SIG-M5 (cell line): ENCODE measurements at places on chromosomes 16 and 17.

GRCh38 chr17:62781356-62781755, 26.8 kb downstream of the MARCHF10 start:
- DNase-seq = no peak

DNA sequence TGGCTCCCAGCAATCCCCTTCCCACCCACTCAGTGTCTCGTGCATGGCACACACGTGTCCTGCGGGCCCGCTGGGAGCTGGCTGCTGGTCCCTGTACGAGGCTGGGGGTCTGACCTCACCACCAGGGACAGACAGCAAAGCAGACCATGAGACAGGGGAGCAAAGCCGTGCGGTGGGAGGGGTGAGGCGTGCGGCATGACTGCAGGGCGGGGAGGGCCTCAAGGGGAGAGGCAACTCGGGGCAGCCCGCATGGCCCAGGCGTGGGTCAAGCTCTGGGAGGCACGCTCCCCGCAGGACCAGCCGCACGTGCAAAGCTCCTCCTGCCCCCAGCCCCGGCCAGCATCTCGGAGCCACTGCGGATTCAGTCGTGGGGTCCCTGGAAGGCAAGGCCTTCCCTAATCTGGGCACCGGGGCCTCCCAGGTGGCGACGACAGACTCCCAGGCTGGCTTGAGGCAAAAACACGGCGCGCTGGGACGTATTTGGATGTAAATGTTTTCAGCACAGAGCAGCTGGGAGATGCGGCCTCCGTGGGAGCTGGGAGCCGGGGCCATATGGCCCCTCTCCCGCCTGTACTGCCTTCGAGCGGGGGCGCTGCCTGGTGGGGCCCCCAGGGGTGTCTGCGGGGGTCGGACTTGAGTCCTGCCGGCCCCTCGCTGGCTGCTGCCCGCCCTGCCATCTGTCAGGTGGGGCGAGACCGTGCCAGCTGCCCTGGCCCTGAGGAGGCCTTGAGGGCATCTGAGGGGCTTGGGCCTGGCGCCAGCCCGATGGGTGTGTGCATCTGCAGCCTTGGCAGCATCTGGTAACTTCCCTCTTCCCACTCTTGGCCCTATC, 12.2 kb upstream of the CBFA2T3 start:
- DNase-seq = no peak

- no peak for DNase-seq
Observed at GRCh38 chr16:31487071-31487719, 4.3 kb downstream of the SLC5A2 start.

DNA sequence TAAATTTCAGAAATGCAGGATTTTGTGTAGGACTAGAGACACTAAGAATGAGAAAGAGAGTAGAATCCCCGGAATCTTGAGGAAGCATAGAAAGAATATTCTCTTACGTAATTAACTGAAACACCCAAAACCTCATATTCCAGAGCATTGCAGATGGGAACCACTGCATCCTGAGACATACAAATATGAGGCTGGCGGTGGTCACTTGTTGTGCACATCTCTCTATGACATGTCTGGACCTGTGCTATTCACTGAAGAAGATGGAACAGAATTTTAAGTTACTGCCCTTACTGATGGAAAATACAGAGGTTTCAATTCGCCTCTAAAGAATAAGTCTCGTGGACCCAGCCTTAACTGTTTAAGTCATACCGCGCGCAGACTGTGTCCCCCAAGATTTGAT, 806 bp downstream of the RAD51C start:
- no peak for DNase-seq

DNA sequence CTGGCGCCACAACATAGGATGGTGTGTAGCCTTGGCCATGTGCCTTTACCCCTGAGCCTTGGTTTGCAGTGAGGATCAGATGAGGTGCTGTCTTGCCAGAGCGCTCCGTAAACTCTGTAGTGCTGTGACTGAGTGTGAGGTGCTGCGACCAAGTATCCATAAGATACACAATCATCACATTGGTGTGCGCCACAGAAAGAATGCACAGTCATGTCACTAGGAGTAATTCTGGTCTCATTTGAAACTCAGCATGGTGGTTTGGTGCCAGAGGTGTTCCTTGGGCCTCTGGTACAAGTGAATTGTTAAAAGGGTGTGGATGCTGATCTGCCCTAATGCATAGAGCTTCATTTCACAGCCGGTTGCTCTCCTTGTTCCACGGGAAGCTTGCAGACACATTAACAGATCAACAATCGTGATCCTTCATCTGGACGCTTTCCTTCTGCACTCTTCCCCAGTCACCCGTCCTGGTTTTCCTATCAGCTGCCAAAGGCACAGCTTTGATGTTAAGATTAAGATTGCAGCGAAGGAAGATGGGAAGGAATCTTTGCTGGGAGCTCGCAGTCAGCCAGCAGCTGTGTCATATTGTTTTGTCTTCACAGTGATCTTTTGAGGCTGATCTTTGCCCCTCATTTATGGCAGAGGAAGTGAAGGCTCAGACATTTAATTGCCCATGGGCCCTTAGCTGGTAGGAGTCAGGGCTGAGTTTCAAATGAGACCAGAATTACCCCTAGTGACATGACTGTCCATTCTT, 79.1 kb downstream of the KSR1 start:
- DNase-seq = no peak

- no peak for DNase-seq
Observed at GRCh38 chr16:80702696-80703095, 101.7 kb downstream of the CDYL2 start.

DNA sequence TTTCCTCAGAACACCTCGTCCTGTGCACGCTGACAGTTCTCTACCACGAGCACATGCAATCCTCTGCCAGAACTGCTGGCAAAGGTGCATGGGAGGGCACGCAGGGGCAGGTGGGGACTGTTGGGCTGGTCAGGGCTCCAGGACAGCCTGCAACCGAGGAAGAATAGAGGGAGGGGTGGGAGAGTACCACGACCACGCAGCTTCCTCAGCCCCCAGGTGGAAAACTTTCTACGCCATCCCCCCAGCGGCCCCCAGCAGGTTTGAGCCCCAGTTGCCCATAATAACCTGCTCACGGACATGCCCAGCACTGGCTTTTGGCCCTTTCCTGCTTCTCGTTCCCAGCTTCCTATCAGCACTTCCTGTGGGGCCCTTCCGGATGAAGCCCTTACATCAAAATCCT, 199.3 kb downstream of the C16orf95 start:
- no peak for DNase-seq

GRCh38 chr17:39823407-39824054, 40.6 kb downstream of the IKZF3 start:
- DNase-seq = no peak

DNA sequence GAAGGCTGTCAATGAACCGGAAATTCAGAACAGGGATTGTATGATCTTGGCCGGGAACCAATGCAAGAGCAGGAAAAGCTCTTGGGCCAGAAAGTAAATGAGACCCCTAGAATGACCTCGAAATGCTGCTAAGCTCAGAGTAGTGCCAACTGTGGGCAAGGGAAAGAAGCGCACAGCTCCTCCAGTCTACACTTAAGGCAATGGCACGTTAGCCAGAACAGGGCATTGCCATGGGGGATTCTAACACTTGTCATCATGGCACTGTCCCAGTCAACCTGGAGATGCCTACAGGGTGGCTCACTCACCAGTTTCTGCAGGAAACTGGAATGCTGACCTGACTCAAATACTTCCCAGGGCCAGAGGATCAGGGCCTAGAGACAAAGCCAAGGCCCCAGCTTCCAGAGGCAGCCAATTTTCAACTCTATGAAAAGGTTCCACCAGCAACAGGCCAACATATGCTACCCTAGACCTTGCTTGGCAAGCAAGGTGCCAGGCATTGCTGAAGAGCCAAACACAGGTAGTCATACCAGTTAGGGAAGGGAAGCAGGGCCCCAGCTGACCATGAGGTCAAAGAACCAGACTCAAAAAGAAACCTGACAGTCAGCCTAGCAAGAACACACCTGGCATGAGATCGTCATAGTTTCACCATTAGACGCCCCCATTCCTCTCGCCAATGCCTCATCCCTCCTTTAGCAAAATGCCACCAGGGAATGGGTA, 34.9 kb downstream of the ARHGAP17 start:
- DNase-seq = no peak

GRCh38 chr16:65121870-65122723, at the start of gene CDH11:
Gene CDH11 (minus strand): TSS chr16:65122063. CDS start chr16:65004869, 117,194 bp downstream.
- DNase-seq = no peak

GRCh38 chr16:56068314-56068713, 123.0 kb upstream of the GNAO1 start:
- DNase-seq = no peak

DNA sequence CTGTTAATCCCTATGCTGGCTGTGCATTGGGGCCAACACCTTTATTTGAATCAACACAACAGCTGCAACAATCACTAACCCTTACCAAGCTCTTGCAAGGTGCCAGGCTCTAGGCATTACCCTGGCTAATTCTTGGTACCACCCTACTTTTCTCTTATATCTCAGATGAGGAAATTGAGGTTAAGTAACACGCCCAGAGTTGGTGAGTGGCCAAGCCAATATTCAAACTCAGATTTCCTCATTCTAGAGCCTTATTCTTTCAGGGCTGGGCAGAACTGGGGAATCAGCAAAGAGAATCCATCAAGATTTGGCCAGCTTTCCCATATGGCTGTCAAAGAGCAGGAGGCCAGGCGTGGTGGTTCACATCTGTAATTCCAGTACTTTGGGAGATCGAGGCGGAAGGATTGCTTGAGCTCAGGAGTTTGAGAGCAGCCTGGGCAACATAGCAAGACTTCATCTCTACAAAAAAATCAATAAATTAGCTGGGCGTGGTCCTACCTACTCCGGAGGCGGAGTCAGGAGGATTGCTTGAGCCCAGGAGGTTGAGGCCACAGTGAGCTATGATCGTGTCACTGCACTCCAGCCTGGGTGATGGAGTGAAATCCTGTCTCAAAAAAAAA, 23.7 kb downstream of the ARSG start:
- DNase-seq = no peak

DNA sequence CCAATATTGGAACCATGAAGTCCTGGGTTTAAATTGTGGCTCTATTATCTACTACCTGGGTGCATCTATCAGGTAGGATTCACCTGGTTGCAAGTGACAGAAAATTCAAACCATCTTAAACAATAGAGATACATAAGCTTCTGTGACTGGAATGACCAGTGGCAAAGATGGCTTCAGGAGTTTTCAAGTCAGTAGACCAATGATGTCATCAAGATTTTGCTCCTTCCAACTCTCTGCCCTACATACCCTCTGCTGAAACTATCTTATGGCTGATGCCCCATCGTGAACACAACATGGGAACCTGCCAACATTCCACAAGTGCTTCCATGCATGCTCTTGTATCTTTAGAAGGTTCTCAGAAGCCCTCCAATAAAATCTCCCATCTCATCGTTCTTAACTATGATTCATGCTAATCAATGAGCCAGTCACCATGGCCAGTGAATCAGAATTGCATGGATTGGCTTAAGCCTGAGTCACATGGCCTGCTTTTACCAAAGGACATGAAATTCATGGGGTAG, 180.9 kb downstream of the GRIN2A start:
- no peak for DNase-seq

DNA sequence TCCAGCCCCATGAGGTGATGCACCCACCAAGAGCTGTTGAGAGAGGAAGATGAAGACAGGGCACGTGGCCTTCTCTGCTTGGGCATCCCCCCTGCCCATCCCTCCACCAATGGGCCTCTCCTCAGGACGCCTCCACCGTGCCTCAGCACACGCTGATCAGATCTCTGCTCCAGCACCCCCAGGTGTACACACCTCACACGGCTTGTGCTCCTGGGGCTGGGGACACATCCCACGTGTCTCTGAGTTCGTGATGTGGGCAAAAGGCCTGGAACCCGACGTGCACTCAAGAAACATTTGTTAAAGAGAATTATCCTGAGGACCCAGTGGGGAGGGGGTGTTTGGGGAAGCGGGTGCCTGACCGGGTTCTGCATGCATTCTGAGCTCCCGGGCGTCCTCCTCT, 55.3 kb downstream of the MGAT5B start:
- no peak for DNase-seq

- DNase-seq = no peak
Observed at GRCh38 chr17:73030501-73030921, 62.0 kb downstream of the SLC39A11 start.

DNA sequence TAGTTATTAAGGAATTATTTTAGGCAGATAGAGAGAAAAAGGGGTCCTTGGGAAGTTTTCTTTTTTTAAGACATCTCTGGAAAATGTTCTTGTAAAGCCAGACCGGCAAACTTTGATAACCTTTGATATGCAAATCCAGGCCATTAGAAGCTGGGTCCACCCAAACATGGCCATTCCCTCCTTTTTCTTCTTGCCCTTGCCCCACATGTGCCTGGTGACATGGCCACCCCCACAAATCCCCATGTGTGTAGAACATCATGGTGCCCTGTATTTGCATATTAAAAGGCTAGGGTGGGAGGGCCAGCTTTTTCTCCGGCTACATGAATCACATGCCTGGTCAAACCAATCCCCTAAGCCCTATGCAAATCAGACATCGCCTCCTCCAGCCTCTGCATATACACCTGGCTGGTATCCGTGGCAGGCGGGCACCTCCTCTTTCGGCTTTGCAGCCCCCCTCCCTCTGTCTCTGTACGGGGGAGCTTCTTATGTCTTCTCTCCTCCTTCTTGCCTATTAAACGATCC, 43.9 kb upstream of the LYRM9 start:
- no peak for DNase-seq

DNA sequence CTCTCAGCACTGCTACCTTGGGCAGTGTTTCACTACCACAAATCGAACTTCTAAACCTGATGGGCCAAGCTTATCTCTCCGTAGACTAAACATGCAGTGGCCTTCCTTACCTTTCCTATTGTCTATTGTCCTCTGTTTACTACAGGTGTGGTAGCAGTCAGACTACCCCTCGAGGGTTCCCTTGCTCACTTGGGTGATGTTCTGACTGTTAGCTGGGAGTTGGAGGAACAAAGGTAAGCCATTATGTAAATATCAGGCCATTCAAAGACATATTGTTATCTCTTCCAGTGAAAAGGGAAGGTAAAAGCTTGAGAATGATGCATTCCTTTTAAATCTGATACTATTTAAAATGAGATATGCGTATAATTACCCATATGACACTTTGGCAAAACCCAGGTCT, 828.3 kb upstream of the EEF2KMT start:
- DNase-seq = no peak

DNA sequence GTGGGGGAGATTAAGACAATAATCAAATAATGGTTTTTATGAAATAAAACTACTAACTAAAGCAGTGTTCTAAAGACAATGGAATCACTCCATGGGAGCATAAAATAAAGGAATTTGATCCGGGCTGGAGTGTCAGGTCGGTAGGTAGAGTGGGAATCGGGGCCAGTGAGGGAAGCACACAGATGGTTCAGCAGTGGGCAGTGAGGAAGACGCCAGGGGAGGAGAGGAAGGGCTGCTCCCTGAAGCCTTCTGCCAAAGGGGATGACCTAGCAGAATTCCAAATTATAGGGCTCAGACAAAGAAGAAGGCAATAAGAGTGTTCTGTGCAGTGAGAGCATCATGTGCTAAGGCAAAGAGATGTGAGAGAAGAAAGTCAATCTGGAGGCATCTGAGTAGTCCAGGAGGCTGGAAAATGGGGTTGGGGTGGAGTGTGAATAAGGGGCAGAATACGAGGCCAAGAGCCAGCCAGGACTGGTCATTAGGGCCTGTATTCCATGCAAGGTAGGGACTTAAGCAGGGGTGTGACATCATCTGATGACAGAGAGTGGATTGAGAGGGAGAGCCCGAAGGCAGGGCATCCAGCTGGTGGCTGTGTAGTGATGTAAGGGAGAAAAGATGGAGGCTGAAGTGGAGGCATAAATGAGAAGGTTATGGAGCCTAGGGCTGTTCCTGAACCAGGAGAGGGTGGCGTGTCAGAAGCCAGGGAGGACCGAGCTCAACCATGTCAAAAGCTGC, 137.6 kb downstream of the COPRS start:
- DNase-seq = no peak
